Naive thymus-derived CD8-positive, alpha-beta T cell (primary cell): ENCODE measurements at places on chromosomes 5 and 9. TPM values are rescaled to one million over a fixed set of nuclear protein-coding genes. Genes with fewer than 3 reads are reported as not detected.

DNA sequence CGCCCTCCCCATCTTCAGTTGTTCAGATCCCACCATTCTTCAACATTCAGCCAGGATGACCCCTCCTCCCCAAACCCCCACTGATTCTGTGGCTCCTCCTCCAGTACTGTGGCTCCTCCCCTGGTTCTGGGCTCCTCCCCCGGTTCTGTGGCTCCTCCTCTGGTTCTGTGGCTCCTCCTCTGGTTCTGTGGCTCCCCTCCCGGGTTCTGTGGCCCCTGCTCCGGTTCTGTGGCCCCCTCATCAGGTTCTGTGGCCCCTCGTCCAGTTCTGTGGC, 32.8 kb downstream of the C5orf15 start:
- no peak for DNase-seq

- no peak for DNase-seq
Measured at GRCh38 chr9:116466271-116467235, 220.6 kb upstream of the TRIM32 start.

The TMED7 gene
- 41.0 TPM for total RNA-seq

The TRPM6 gene
- total RNA-seq: not detected
